ENCODE measurements at places on chromosomes 2 and 18.

DNA sequence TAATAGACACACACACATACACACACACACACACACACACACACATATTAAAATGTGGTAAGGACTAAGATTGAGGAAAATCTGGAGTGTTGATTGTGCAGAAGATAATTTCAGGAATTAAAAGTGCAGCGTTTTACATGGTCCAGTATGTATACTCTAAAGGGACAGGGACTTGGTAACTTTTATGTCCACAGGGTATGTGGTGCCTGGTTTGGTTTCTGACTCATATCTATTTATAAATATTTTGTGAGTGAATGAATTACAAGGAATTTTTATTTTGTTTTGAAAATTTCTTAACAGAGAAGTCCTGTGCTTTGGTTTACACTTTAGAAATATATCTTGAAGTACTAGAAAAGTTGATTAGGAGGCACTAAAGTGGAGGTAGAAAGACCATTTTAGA, 287.7 kb upstream of the NXPH2 start:
- DNase-seq, result no peak

DNA sequence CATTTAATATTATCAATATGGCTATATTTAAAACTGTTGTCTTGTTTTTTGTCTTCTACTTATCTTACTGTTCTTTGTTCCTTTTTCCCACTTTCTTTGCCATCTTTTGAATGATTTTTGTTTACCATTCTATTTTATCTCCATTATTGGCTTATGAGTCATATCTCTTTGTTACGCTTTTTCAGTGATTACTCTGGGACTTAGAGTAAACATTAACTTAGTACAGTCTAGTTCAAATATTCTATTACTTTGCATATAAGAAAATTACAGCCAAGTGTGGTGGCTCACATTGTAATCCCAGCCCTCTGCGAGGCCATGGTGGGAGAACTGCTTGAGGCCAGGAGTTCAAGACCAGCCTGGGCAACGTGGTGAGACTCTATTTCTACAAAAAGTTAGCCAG, 26.1 kb downstream of the ADCY3 start:
- no peak for DNase-seq

DNA sequence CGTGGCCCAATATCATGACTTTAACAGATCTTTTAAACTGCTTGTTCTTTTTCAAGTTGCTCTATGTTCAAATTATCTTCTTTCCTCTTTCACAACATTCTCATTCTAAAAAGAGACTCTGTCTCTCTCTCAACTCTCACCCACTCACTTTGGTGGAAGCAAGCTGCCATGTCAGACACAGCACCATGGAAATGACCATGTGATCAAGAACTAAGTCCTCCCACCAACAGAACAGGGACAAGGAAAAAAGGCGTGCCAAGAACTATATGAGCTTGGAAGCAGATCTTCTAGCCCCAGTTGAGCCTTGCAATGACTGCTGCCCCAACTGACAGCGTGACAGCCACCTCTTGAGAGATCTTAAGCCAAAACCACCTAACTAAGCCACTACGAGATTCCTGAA, 23.9 kb downstream of the BAZ2B start:
- no peak for DNase-seq

DNA sequence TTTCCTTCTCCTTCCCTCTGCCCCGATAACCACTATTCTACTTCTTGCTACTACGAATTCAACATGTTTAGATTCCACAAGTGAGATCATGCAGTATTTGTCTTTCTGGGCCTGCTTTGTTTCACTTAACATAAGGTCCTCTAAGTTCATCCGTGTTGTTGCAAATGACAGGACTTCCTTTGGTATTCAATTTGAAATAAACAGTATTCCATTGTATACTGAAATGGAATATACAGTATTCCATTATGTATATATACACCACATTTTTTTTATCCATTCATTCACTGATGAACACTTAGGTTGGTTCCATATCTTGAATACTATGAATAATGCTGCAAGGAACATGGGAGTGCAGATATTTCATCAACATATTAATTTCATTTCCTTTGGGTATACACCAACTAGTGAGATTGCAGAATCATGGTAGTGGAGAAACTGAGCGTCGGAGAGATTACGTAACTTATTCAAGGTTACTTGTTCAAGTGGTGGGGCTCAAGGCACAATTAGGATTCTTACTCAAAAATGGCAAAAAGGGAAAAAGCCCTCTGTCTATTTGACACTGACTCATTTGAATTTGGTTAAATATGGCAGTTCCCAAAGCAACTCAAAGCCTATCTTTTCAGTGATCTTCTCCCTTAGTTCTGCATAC, 85.1 kb downstream of the CHN1 start:
- DNase-seq, result no peak

GRCh38 chr18:4125627-4126230, 329.4 kb downstream of the DLGAP1 start:
- no peak for DNase-seq

- no peak for DNase-seq
These were observed 58.2 kb downstream of the ICOS start for GRCh38 chr2:203994735-203995134.

DNA sequence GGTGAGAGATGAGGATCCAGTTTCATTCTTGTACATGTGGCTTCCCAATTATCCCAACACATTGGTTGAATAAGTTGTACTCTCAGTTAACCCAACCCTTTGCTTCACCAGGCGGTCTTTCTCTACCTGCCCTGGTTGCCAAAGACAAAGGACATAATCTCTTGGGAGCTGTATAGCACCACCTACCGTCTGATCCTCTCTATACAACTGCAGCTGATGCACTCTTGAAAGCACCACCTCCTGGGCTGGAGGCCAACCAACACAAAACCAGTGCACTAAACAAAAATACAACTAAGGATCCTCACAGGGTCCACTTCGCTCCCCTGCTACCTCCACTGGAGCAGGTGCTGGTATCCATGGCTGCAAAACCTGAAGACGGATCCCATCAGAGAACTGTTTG, 473.6 kb upstream of the NRXN1 start:
- no peak for DNase-seq

DNA sequence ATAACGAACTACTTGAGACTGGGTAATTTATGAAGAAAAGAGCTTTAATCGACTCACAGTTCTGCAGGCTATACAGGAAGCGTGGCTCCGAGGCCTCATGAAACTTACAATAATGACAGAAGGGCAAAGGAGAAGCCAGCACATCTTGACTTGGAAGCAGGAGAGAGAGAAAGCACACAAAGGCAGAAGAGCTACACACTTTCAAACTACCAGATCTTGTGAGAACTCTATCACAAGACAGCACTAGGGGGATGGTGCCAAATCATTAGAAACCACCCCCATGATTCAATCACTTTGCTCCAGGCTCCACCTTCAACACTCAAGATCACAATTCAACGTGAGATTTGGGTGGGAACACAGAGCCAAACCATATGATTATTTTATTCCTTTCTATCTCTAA, 655.9 kb upstream of the SYT4 start:
- no peak for DNase-seq

GRCh38 chr2:143417428-143417827, 288.2 kb downstream of the ARHGAP15 start:
- no peak for DNase-seq

DNA sequence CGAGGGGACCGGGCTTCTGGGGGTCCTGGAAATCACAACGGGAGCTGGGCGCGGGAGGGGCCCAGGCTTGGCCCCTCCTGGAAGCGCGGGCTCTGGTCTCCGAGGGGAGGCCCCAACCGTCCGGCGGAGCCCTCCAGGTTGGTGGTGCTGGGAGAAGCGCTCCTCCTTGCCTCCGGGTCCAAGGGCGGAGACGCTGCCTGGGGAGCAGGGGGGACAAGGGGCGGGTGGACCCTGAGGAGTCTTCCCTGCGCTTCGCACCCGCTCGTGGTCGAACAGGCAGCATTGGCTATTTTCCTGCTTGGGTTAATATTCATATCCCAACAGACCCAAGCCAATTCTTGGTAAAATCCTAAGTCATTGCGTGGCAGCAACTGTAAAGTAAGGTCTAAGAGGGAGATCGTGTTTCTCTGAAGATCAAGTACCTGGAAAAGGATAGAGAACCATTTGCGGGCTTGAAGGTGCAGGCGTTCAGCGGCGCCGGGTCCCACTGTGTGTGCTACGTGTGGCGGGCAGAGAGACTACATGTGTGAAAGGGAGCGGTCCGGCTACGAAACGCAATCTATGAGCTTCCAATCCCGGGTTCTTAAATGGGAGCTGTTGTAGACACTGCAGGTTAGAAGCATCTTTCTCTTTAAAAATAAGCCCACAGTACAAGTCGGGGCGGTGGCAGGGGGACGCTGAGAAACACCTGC, 805 bp downstream of the CIDEA start:
- no peak for DNase-seq

GRCh38 chr2:12300927-12301326, 415.8 kb upstream of the TRIB2 start:
- no peak for DNase-seq

DNA sequence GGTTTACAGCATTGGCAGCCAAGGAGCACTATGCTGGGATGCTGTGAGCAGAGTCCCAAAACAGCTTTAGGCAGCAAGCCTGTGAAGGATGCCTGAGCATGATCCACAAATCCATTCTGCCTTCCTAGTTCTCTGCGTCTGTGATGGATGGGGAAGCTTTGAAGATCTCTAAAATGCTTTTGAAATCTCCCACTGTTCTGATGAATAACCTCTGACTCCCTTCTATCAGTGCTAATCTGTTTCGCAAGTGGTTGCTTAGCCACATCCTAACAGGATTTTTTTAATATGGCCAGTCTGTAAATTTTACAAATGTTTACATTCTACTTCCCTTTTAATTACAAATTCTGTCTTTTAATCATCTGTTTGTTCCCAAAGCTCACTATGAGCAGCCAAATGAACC, 319.2 kb downstream of the GULP1 start:
- DNase-seq, result no peak

DNA sequence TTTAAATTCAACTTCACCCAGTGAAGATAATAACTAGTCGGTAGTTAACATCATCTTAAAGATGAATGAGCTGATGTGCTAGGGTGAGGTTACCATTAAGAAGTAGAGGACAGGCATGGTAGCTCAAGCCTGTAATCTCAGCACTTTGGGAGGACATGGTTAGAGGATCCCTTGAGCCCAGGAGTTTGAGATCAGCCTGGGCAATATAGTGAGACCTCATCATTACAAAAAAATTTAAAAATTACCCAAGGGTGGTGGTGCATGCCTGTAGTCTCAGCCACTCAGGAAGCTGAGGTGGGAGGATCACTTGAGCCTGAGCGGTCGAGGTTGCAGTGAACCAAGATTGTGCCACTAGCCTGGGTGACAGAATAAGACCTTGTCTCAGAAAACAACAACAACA, 4.7 kb downstream of the GALNT5 start:
- no peak for DNase-seq

- no peak for DNase-seq
These were observed 314.0 kb downstream of the TMX3 start for GRCh38 chr18:68400889-68401288.

GRCh38 chr2:236956641-236957040, 129.0 kb upstream of the COPS8 start:
- no peak for DNase-seq

DNA sequence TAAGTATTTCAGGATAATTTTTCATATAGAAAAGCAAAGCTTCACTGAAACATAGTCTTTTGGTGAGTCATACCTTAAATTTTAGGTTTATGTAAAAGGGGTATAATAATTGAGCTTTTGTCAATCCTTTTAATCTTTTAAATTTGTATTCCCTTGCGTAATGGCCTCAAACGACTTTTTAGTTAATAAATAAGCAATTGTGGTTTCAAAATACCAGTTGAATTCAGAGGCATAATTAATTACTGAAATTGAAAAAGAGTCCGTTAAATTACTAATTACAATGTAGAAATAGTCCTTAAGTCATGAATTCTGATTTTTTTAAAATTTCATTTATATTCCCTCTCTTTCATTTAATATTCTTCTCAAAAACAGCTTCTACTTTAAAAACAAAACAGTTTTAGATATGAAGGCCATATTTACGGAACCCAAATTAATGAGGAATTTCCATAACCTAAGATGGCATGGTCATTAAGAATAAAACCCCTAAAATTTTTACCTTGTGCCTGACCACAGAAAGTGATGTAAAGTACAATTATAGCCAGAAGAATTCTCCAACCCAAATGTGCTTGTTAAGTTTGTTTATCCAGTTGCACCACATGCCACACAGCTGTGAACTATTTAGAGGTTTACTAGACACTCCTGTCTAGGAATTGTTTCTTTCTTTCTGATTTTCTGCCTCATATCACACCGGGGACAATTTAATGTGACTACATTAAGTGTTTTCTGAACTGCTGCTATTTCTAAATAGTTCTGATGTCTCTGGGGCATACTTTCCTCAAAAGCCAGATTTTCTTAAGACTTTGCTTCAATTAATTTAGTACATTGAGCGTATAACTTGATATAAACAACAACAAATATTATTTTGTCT, 60.7 kb upstream of the ITGA4 start:
- DNase-seq, result peak; percentile 35

GRCh38 chr2:19357402-19358241, 801 bp downstream of the OSR1 start:
- DNase-seq, result no peak

DNA sequence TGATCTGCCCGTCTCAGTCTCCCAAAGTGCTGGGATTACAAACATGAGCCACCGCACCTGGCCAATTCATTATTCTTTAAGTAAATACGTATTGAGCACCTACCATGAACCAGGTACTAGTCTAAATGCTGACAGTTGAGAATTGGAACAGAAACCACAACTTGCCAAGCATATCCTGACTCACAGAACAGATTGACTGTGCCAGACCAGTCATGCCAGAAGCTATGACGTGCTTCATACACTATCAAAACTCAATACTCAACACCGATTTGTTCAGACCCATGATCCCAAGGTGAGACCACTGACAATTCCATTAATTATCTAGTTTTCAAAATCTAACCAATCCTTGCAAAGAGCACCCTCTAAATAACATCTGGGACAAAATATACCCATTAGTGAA, 148.6 kb downstream of the B3GNT2 start:
- DNase-seq, result no peak

GRCh38 chr2:96870626-96871255, 861 bp upstream of the SEMA4C start:
- DNase-seq, result no peak

DNA sequence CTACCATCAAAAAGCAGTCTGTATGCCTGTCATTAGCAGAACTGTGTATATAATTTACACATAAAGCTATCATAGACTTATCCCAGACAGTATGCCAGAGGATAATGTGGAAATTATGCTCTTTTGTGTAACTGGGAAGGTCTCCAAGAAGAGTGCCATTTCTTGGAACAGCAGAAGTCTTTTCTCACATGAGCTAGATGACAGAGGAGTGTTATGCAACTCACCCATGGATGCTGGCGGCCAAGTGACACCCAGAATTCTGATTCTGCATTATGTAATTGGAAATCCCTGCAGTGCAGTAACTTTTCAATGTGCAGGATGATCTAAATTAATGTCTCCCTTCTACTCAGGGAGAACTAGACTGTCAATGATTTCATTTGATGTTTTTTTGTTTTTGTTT, 160.0 kb downstream of the UBE2E3 start:
- no peak for DNase-seq

GRCh38 chr2:180111901-180112300, 104.8 kb upstream of the CWC22 start:
- DNase-seq, result no peak

GRCh38 chr2:136113209-136113971, 4.6 kb downstream of the CXCR4 start:
- DNase-seq, result no peak

Data from OCI-LY7 (cell line).